ENCODE measurements at places on chromosomes 6 and 20. TPM values are rescaled to one million over a fixed set of nuclear protein-coding genes. Genes with fewer than 3 reads are reported as not detected.

GRCh38 chr6:47483516-47483852 lies 5.9 kb downstream of the CD2AP start:
- no peak for DNase-seq

Gene LCA5
- 6.1 TPM for total RNA-seq

Gene KCNK16
- not detected for total RNA-seq

Gene CAGE1
- total RNA-seq = 0.04 TPM

GRCh38 chr6:42962502-42963178 lies 2.1 kb downstream of the GNMT start:
- DNase-seq = no peak

Gene POU5F1
- 0.56 TPM for total RNA-seq

- DNase-seq = peak; percentile 55
These were observed 31.9 kb upstream of the TXLNB start for GRCh38 chr6:139323511-139324300.

DNA sequence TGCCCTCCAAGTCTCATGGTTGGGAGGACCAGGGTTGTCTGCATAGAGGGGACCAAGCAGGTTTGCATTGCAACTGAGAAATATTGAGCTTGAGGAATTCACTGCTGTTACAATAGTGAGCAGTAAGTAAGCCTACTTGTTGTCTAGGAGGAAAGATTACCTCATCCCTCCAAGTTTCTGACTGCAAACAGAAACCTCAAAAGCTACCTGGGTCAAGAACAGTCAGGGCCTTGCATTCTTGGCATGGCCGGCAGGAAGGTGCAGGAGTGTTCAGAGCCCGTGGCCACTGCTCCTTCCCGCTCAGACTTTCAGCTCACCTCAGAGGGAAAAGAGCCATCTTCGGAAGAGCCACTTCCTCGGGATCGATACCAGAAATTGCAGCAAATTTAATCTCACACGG lies 46.0 kb upstream of the DOK5 start:
- DNase-seq = no peak

DNA sequence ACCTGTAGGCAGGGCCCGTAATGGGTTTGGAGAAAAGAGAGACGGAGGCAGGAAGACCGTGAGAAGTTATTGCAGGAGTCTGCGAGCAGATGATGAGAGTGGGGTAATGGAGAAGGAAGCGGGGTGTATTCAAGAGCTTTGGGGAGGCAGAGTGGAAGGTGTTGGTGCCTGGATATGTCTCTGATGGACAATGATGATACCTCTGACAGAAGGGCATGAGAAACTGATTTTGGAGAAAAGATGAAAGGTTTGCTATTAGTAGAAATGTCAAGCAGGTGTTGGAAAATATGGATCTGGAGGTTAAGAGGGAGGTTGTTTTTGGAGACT lies 69.4 kb downstream of the CDC5L start:
- DNase-seq = no peak

DNA sequence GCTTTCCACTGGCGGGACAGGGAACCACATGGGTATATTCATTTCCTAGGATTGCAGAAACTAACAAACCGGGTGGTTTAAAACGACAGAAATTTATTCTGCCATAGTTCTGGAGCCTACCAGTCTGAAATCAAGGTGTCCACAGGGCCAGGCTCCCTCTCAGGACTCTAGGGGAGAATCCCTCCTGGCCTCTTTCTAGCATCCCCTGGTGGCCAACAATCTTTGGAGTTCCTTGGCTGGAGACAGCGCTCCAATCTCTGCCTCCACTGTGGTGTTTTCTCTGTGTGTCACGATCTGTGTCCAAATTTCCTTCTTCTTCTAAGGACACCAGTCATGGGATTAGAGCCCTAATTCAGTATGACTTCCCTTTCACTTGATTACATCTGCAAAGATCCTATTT lies 95.0 kb downstream of the SCML4 start:
- no peak for DNase-seq

GRCh38 chr6:81801489-81801888 lies 49.0 kb upstream of the TENT5A start:
- DNase-seq = no peak

Gene SLC16A10
- total RNA-seq = not detected

GRCh38 chr6:23446469-23446967 lies 679.5 kb upstream of the NRSN1 start:
- peak; percentile 1 for DNase-seq

DNA sequence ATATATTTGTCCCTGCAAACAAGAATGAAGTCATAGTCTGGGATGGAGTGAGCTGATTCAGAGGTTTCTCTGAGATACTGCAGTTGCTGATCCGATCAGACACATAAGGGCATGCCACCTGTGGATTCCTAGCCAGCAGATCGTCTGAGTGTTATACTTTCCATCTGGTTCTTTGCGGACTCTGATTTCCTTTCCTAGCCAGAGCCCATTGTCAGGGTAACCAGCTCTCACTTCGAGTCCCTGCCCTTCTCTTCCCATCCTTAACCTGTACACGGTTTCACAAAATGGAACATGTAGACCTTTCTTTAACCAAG lies 100.9 kb downstream of the TMEM200A start:
- no peak for DNase-seq

DNA sequence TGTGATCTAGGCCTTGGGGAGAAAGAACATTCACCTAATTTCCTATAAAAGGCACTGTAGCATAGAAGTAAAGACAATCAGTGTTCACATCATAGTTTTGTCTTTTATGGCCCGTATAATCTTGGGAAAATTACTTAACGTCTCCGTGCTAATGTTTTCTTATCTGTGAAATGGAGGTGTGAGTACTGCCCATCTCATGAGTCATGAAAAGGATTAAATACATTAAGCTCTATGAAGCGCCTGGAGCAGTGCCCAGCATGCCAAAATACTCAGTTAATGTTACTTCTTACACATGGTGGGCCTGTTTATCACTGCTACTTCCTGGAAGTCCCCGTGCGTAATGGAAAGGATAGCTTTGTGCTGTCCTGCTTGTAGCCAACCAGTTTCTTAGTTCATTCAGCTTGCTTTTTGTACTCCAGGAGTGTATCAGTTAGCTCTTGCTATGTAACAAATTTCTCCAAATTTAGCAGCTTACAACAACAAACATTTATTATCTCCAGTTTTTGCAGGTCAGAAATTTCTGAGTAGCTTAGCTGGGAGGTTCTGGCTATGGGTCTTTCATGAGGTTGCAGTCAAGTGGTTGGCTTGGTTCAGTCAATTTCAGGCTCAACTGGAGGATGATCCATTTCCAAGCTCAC lies 103.6 kb upstream of the BMP2 start:
- peak; percentile 32 for DNase-seq

Data from pulmonary artery endothelial cell (primary cell).